Right ventricle myocardium superior (tissue), 1 donor: ENCODE measurements at places on chromosomes 2 and 18. TPM values are rescaled to one million over a fixed set of nuclear protein-coding genes. Genes with fewer than 3 reads are reported as not detected.
A peak's percentile ranks its signal among the peaks of the same experiment; 100 is the strongest.

Gene ABCG8
- 0.11 TPM for total RNA-seq

DNA sequence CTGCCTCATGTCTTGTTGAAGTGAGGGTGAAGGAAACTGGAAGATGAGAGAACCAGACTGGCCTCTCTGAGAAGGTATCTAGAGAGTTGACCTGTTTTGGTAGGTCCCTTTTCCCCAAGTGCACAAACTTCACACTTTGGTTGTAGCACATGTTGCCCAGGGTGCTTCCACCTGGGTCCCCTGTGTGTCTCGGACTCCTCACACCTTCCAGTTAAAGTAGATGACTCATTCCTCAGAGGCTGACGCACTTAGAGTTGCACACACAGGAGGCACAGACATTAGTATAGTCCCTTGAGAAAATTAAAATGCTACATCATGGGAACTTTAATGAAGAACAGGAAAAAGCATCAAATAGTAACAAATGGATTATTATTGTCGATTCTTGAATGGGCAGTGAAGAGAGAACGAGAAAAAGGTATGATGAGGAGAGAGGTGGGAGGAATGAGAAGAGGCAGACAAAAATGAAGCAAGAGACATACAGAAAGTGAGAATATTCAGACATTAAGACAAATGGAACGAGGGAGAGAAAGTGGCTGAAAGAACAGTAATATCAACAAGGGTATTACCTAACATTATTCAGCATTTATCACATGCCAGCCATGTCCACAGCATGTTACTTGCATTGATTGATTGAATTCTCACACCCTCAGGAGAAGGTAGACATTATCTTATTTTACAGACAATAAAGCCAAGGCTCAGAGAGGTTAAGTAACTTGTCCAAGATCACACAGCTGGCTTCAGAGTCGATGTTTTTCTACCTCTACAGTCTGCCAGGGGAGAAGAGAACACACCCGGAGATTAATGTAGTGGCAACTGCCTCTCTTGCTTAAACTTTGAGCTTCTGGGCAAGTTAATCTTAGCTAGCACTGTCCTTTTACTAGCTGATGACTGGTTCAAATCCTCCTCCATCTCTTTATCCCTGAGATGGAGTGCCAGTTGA lies 68.6 kb downstream of the FHOD3 start:
- no peak for DNase-seq

DNA sequence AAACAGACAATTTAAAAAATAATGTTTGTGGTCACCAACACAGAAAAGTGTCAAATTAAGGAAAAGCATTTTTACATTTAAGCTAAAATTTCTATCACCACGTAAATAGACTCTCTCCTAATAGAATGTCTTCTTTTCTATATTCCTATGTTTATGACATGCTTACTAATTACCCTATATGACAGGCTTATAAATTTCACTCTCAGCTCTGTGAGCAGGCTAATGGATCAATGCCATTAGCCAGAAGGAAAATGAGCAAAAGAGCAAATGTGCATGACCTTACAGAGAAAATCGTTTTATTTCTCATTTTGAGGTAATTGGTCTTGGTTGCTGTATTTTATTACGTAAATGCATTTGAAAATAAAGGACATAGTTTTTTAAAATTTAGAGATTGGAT lies 209.7 kb downstream of the TMX3 start:
- no peak for DNase-seq

GRCh38 chr2:191721331-191721730 lies 43.4 kb downstream of the NABP1 start:
- no peak for DNase-seq

GRCh38 chr2:45583977-45584376 lies 27.1 kb downstream of the SRBD1 start:
- no peak for DNase-seq

DNA sequence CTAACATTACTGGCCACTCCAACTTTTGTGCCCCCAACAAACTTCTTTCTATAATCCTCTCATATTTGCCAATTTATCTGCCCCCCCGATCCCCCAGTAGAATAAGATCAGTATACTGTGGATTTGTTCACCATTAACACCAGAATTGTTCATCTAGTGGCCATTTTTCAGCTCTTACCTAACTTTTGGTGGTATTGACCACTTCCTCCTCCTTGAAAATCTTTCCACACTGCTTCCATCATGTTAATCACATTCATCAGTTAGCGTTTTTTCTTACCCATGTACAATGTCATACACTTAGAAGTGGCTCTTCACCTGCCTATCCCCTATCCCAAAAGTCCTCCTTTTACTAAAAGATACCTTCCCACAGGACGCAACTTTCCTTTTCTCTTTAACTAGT lies 6.1 kb downstream of the IMPACT start:
- DNase-seq: no peak

DNA sequence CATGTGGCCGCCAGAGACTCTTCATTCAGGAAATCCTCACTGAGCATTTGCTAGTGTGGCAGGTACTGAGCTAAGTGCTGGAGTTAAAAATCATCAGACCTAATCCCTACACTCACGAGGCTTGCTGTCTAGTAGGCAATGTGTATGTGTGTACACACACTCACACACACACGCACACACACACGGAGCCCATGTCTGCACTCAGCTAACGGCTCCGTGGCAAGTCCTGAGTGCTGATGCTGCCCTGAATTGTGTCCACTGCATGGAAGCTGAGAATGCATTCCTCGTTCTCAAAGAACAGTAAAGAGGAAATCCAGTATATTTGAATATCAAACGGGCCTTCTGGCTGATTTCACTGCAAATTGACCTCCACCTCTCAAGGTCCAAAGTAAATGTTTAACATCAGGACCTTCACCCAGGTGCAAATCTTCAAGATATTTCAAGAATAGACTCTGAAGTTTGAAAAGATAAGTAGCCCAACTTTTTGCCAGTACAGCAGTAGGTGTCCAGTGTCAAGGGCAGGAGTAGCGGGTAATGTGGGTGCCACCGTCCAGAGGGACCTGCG lies 136.1 kb upstream of the TTC39C start:
- no peak for DNase-seq

Gene DGKD
- total RNA-seq: 27.2 TPM

GRCh38 chr18:55235094-55235461 lies 275.8 kb upstream of the CCDC68 start:
- no peak for DNase-seq

Gene CSRNP3
- total RNA-seq: 4.1 TPM

DNA sequence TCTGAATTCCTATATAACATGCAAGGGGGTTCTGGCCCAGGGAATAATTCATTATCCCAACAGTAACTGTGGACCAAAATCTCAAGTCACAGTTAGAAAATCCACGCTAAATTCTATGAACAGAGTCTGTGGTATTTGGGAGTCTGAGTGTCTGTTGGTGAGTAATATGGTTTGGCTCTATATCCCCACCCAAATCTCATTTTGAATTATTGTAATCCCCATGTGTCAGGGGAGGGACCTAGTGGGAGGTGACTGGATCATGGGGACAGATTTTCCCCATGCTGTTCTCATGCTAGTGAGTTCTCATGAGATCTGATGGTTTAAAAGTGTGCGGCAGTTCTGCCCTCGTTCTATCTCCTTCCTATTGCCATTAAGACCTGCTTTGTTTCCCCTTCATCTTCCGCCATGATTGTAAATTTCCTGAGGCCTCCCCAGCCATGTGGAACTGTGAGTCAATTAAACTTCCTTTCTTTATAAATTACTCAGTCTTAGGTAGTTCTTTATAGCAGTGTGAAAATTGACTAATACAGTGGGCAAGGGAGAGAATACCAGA lies 68.3 kb downstream of the NBAS start:
- DNase-seq: no peak

Gene CD8B2
- not detected for total RNA-seq

Gene DSG4
- total RNA-seq: not detected

Gene RBM43
- total RNA-seq: 1.6 TPM

GRCh38 chr2:43292851-43293743 lies 66.7 kb upstream of the ZFP36L2 start:
- DNase-seq: no peak

DNA sequence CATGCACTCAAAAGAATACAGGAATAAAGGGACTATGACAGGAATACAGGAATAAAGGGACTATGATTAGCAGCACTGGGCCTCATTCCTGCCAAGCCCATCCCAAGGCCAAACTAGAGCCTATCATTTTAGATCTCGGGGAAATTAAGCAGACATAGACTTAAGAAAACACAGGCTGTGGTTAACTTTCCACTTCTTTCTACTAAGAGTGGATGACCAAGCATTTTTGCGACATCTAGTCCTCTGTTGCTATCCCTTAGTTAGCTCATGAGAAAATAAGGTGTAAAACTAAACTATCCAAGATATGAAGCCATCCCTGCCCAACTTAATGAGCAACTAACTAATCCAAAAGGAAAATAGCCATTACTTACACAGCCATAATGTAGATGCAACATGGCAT lies 5.9 kb downstream of the LYPD1 start:
- no peak for DNase-seq

Gene NT5C1B
- not detected for total RNA-seq

Gene CTLA4
- 0.22 TPM for total RNA-seq

Gene ATP6V1B1
- 0.43 TPM for total RNA-seq

Gene TMEM178A
- total RNA-seq: 1.9 TPM

- DNase-seq: peak; percentile 27
Measured at GRCh38 chr2:120396013-120396860, 50.3 kb downstream of the INHBB start.

Gene SUMO1
- total RNA-seq: 64.6 TPM

DNA sequence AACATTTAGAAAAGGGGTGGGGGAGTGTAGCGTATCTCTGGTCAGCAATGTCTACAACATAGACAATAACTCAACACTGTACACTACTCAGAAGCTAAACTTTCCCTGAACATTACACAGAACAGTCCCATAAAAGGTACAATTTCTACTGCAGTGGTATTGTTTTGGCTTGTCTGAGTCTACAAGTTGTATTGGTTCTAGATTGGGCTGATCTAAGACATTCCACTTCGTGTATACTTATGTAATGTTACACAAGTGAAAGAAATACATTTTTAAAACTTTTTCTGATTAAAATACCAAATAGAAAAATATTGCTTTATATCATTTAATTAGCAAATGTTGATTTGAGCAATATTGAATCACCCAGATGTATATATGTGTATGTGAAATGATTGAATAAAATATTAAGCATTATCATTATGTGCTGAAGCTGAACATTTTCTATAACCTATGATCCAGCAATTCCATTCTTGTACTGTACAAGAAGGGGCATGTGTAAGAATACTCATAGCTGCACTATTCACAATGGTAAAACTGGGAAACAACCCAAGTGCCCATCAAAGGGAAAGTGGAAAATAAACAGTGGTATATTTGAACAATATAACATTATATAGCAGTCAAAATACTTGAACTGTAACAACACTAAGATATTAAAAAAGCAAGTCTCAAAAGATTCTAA lies 52.4 kb downstream of the VSNL1 start:
- DNase-seq: no peak

Gene SLC19A3
- total RNA-seq: 2.1 TPM

GRCh38 chr2:10222-10875 lies 36.0 kb downstream of the FAM110C start:
- peak; percentile 60 for DNase-seq

DNA sequence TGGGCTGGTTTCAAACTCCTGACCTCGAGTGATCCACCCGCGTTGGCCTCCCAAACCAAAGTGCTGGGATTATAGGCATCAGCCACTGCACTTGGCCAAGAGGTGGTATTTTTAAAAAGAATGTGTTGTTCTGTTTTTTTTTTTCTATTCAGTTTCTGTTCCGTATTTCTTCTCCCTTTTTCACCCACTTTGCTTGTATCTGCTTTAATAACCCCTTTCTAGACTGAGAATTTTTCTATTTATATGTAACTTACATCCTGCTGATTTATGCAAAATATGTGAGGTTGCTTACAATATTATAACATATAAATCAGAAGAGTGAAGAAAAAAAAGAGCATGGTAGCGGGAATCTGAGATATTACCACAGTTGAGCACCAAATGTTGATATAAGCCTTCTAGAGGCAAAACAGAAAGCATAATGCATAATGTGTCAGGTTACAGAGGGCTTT lies 17.2 kb upstream of the LYPD6B start:
- DNase-seq: no peak

DNA sequence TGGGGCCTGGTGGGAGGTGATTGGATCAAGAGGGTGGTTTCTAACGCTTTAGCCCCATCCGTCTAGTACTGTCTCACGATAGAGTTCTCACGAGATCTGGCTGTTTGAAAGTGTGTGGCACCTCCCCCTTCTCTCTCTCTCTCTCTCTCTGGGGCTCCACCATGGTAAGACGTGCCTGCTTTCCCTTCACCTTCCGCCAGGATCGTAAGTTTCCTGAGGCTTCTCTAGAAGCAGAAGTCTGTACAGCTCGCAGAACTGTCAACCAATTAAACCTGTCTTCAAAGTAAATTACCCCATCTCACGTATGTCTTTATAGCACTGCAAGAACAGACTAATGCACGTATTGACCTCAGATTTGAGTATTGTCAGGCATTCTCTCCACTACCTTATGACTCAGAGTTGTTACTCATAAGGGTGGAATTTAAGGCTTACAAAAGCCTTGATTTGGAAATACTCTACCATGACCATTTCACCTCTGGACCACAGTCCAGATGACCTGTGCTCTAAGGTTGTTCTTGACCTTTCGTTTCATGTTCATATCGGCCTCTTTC lies 99.5 kb upstream of the AGAP1 start:
- no peak for DNase-seq

Gene C2orf81
- total RNA-seq: 0.62 TPM

Gene CIB4
- not detected for total RNA-seq

DNA sequence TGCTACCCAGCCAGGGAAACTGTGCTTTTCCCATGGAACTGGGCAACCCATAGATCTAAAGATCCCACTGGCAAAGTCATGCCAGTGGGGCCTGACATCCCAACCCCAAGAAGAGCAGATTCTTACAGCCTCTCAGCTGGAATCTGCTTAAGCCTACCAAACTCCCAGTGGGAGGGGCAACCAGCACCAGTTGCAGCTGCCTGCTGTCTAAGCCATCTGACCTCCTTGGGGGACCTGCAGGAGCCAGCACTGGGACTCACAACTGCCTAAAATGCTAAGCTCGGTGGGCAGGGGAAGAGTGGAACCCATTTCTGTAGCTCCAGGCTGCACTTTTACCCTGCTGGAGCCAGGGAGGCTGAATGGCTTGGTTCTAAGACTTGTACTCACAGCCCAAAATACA lies 770.7 kb upstream of the SLC8A1 start:
- DNase-seq: no peak

DNA sequence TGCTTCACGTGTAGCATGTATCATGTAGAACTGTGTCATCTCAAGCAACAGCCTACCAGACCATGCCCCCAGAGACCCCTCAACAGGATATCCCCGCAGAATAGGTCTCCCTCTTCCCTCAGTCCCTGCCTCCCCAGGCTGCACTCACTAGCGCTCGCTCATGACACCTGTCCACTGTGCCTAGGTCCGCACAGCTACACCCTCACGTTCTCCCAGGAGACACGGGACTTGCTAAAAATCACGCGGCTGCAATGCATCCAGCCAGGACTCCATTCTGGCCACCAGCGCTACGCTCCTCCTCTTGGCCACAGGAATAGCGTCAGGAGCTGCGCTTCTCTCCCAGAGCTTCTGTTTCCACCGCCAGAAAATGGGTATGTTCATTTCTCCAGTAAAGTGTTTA lies 2.5 kb downstream of the PXDN start:
- DNase-seq: no peak

GRCh38 chr2:227205701-227206100 lies 41.3 kb downstream of the COL4A3 start:
- no peak for DNase-seq
